Thymus (tissue), 14 donors: ENCODE measurements at places on chromosomes 7 and 10. TPM values are rescaled to one million over a fixed set of nuclear protein-coding genes. Genes with fewer than 3 reads are reported as not detected.

CRYGN gene
- total RNA-seq = 1.2 TPM

MSS51 gene
- total RNA-seq = 1.2 TPM

KIAA1549 gene
- total RNA-seq = 1.9 TPM

- DNase-seq = no peak
- H3K4me1 ChIP-seq = no peaks in the 10 kb centered on the region
- peaks cover 62% of the 10 kb centered on the region for H3K36me3 ChIP-seq
- no peaks in the 10 kb centered on the region for H3K27me3 ChIP-seq
- no peak overlapping the region for H3K4me3 ChIP-seq
Measured at GRCh38 chr10:46255801-46256747, 30.7 kb upstream of the ANTXRL start.

- no peaks in the 10 kb centered on the region for H3K36me3 ChIP-seq
- no peak overlapping the region for H3K27ac ChIP-seq
- no peak for DNase-seq
- no peak overlapping the region for H3K4me3 ChIP-seq
Measured at GRCh38 chr7:45682836-45683555, 108.8 kb downstream of the ADCY1 start.

DNA sequence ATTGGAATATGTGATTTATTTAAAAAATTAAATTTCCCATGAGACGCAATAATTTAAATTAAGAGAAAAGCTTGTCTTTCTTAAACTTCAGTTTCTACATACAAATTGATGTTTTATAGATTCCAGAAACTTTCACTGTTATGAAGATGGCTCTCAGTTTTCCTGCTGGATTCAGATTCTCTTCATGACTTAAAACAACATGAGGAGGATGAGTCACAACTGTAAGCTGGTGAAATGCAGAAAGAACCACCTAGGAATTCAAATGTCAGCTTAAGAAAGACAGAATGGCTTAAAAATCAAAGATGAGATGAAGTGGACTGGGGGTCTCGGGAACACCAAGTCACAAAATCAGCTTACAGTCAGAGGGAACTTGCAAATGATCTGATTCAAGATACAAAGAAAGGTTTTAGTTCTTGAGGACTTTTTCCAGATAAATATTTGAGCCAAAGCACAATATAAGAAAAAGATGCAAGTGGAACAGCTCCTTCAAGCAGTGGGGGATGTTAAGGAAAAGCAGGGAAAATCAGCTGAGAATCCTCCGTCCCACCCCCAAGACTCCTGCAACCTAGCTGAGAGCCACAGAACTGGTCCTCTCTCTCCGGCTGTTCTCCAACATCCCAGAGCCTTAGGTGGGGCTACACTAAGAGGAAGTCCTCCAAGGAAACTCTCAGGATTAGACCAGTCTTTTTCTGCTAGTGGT is 279.8 kb downstream of the KCNMA1 start:
- no peaks in the 10 kb centered on the region for H3K4me1 ChIP-seq
- H3K27me3 ChIP-seq = no peaks in the 10 kb centered on the region
- no peak overlapping the region for H3K4me3 ChIP-seq
- no peak overlapping the region for H3K27ac ChIP-seq
